ENCODE measurements at places on chromosomes 1 and 21.

DNA sequence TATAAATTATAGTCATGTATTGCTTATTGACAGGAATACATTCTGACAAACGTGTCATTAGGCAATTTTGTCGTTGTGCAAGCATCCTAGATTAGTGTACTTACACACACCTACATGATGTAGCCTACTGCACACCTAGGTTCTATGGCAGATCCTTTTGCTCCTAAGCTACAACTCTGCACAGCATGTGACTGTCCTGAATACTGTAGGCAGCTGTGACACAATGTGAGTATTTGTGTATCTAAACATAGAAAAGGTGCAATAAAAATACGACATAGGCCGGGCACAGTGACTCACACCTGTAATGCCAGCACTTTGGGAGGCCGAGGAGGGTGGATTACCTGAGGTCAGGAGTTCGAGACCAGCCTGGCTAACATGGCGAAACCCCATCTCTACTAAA lies 36.5 kb downstream of the TNFRSF8 start:
- DNase-seq = no peak

- no peak for DNase-seq
Measured at GRCh38 chr1:159239551-159240220, 35.0 kb downstream of the ACKR1 start.

GRCh38 chr1:183719289-183719688 lies 66.2 kb upstream of the APOBEC4 start:
- no peak for DNase-seq

DNA sequence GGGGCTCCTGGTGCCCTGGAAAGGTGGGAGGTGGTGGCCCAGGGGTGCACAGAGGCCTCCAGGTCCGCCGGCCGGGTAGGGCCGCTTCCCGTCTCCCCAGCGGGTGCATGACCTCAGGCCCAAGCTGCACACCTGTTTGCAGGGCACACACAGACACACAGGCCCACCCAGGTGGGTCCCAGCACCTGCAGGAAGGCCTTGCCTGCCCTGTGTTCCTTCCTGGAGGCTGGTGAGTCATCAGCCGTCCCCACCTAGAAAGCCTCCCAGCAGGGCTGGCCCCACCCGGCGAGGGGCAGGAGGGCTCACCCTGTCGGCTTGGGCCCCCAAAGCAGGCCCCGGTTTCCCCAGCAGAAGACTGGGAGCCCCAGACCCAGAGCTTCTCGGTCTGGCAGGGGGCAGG lies 23.6 kb upstream of the TTLL10 start:
- no peak for DNase-seq

DNA sequence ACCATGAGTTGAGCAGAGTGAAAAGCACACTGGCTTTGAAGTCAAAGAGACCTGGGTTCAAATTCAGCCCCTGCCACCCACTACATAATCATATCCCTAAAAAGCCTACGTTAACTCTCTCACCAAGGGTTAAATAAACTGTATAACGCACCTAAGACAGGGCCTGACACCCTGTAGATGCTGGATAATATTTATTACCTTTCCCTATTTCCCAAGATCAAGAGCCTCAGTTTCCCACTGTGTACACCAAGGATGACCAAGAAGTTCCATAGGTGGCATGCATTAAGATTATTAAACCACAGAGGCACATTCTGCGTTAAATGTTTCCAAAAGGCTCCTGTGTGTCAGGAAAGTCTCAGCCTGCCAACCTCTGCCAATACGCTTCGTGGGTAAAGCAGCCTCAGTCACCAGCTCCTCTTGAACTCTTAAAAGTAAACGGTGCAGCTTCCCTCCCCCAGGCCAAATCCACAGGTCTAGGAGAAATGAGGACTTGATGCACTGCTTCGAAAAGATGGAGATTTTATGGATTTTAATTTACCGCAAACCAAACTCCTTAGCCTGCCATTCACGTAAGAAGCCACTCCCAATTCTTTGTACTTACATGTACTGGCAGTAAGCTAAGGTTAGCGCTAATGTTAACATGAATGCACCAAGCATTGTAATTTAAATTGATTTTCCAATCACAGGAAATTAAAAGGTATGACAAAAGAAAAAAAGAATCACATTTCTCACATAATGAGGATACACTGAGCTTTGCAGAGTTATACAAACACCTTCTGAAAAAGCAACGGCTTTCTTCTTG lies 2.6 kb downstream of the USP24 start:
- no peak for DNase-seq

- DNase-seq = no peak
Measured at GRCh38 chr1:109112056-109112651, 1.8 kb upstream of the ELAPOR1 start.

GRCh38 chr1:29122682-29123052 lies 1.0 kb downstream of the TMEM200B start:
- DNase-seq = peak; percentile 88

DNA sequence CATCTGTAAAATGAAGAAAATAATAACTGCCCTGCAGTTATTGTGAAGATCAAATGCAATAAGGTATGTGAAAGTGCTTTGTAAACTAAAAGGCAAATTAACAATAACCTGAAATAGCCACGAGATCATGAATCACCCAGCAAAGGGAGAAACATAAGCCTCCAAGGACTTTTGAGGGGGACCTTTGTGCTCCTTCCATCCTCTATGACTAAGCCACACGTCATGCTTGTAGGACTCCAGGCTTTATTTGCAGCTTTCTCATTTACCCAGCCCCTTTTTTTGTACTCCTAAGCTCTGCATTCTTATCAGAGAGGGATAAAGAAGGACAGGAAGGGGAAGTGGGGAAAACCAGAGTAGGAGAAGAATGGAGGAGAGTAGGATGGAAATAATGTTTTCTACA lies 115.1 kb downstream of the PROX1 start:
- DNase-seq = peak; percentile 76

- no peak for DNase-seq
Measured at GRCh38 chr1:62516600-62516999, 79.8 kb downstream of the USP1 start.
